ENCODE measurements at places on chromosomes 2 and 18. TPM values are rescaled to one million over a fixed set of nuclear protein-coding genes. Genes with fewer than 3 reads are reported as not detected.

DNA sequence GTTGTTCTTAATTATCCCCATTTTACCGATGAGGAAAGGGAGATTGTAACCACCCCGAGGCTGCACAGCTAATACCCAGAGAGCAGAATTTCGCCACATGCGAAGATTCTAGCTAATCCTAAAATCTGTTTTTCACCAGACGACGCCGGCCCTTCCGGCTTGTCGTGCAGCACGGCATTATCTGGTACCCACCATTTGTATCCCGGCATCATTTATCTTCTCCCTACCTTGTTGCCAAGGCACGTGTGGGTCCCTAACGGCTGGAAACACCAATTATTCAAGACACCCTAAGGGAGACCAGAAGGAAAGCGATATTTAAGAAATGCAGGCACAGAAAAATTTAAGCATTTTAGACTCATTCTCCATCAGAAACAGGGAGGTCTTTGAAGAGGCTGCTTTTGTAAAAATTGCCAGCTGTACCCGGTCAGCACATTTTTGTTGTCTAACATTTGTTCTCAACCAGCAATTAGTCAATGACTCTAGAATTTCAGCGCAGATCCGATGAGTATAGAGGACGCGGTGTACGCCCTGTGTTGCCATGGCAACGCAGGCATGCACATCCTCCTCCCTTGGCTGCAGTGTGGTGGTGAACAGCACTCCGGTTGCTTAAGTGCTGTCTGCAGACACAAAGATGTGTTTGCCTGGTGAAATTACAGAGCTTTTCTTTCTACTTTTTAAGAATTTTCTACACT, 111.6 kb downstream of the AGAP1 start:
- DNase-seq = peak; percentile 96

- peak; percentile 56 for DNase-seq
Observed at GRCh38 chr2:239327536-239328350, 73.1 kb downstream of the HDAC4 start.

The ZAP70 gene
- 1.4 TPM for total RNA-seq

The PHLPP1 gene
- 4.6 TPM for total RNA-seq

The RUFY4 gene
- total RNA-seq = not detected

The GTF2A1L gene
- total RNA-seq = 0.96 TPM

DNA sequence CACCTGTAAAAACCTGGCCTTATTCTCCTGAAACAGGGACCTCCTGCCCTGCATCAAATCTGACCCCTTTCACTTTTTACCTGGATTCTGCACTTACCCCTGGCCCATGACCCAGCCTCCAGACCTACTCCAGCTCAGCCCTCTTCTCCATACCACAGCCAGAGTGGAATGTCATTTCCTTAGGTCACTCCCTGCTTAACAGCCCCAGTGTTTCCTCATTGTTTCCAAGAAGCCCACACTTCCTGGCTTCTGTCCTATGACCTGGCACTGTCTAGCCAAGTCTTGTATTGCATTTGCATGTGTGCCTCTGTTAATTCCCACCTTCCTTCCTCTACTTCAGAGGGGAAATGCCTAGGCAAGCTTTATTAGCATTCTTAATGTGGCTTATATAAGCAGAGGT, 51.4 kb upstream of the TRIB2 start:
- no peak for DNase-seq

DNA sequence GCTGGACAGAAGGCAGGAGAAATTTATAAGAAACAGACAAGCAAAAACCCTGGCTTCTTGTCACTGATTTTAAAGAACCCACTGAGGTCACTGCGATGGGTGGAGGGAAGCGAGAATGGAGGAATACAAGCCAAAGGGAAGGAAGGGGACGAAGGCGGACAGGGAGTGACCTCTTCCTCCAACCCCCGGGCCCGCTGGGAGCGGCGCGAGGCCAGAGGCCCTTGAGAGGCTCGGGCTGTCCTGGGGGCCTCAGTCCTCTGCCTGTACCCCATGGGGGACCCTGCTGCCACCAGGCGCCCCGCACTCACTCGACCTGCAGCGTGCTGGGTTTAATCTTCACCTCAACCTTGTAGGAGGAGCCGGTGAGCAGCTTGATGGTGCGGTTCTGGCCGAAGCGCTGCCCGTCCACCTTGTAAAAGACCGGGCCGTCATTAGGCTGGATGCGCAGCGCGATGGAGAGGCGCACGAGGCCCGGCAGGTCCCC, 793 bp downstream of the CNRIP1 start:
- DNase-seq = no peak

Measured in right atrium auricular region (tissue), 2 donors.